Epithelial cell of prostate (primary cell): ENCODE measurements at places on chromosomes 7 and 10.

GRCh38 chr10:109183366-109183765, 739.9 kb downstream of the XPNPEP1 start:
- DNase-seq = no peak

GRCh38 chr7:36994456-36995112, 270.3 kb upstream of the AOAH start:
- no peak for DNase-seq

DNA sequence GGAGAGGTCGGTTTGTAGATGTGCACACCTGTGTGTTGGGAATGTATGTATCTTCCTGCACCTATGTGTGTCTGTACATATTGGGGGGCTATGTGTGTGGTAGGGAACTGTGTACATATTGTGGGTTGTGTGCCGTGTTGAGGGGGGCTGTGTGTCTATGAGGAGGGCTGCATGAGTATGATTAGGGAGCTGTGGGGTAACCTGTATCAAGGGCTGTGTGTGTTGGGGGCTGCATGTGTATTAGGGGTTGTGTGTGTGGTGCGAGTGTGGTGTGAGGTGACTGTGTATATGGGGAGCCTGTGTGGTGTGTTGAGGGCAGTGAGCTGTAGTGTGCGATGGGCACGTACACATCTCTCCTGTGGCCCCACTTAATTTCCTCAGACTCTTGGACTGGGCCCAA, 22.2 kb upstream of the PAX2 start:
- DNase-seq = no peak

- DNase-seq = no peak
Measured at GRCh38 chr10:27746397-27747095, 927 bp upstream of the MKX start.

DNA sequence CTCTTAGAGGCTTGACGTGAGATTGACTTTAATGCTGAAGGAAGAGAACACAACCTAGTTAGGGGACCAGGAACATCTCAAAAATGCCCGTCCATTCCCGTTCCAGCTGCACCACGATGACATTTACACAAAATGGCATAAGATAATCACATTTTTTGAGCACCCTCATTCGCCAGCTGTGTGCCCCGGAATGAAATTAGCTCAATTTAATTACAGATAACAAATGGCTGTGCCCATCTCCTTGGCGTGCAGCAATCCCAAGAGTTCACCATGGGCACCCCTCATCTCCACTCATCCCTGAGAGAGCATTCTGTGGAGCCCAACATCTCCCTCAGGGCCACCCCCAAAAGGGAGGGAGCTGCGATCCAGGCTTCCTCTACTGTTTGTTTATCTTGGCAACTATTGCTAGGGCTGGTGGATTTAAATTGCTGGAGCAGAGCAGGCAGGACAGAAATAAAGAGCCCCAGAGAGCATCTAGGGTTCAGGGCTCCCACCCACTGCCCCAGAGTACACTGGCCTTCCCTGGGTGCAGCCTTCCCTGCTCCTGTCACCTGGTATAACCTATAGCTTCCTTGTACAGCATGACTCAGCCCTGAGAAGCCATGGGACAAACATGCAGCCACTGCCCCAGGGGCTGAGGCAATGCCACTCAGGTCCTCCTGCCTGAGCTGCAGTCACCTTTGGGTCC, 263.5 kb downstream of the ZEB1 start:
- no peak for DNase-seq

GRCh38 chr7:74083928-74084721, 521 bp downstream of the LIMK1 start:
- DNase-seq = no peak

DNA sequence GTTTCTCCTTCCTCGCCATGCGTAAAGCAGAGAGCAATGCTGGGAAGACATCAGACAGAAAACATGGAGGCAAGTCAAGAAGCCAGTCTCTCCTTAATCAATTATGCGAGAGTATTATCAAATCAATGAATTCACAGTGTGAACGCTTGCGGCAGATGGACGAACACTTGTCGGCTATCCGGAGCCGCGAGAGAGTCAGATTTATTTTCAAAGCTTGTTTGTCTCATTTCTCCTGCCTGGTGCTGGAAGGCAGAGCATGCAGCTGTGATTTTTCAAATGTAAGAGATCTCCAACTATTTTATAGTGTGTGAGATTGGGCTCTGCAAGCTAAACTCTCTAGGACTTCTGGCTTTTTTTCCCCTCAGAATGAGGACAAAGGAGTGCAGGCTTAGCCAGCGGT, 252.3 kb downstream of the SNX10 start:
- DNase-seq = no peak

DNA sequence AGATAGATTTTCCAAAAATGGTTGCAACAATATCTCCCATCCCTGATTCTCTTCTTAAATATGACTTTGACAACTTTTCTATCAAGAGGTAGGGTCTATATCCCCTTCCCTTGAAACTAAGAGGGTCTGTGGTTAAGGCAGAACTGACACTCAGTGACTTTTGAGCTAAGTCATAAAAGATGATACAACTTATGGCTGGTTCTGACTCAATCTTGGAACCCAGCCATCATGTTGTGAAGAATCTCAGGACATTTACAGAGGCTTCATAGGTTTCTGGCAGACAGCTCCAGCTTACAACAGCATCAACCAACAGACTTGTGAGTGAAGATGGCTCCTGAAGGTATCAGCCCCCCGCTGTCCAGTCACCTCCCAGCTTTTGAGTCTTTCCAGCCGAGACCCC, 203.5 kb downstream of the RNLS start:
- DNase-seq = no peak

GRCh38 chr7:128235471-128235870, 5.6 kb upstream of the LEP start:
- DNase-seq = no peak

DNA sequence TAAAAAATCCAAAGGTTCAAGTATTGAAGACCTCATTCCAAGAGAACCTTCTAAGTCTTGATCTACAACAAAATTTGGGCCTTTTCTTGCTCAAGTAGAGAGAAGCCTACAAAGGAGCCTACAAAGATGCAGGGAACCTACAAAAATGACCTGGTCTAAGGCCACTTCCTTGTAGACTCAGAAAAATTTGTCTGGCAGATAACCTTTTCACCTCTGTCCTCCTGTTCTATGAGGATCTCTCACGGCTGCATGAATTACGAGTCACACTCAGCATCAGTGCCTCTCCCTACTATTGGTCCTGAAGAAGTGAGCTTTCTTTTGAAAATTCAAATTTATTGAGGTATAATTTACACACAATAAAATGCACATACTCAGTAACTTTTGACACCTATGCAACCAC, 29.3 kb downstream of the CCNJ start:
- no peak for DNase-seq

- DNase-seq = peak; percentile 60
Measured at GRCh38 chr10:13717936-13718772, 131.4 kb downstream of the PRPF18 start.

DNA sequence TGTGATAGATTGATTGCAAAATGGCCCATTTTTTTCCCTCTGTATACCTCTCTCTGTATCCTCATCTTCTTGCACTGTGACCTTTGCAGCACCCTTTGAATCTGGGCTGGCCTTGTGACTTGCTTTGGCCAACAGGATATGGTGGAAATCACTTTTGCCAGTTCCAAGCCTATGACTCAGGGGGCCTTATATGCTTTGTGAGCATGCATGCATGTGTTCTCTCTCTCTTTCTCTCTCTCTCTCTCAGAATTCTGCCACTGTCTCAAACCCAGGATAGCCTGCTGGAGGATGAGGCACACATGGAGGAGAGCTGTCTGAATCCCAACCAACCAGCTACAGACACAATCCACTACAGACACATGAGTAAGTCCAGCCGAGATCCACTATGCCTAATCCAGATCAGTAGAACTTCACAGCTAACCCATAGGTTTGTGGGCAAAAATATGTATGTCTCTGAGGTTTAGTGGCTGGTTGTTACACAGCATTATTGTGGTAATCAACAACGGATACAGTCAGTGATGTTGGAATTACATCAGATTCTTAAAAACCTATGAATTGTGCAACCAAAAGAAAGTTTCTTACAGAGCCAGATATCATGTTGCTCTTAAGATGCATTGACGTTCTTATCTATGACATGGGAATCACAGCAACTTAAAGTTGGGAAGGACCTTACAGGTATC, 41.8 kb upstream of the ABCB4 start:
- no peak for DNase-seq

- DNase-seq = no peak
Measured at GRCh38 chr7:25812086-25812850, 339.7 kb upstream of the NFE2L3 start.

GRCh38 chr10:79090134-79090803, 21.5 kb downstream of the ZMIZ1 start:
- no peak for DNase-seq

- DNase-seq = no peak
Measured at GRCh38 chr10:96288151-96288621, 16.0 kb upstream of the DNTT start.

- DNase-seq = no peak
Measured at GRCh38 chr10:14753441-14753840, 21.3 kb downstream of the FAM107B start.

DNA sequence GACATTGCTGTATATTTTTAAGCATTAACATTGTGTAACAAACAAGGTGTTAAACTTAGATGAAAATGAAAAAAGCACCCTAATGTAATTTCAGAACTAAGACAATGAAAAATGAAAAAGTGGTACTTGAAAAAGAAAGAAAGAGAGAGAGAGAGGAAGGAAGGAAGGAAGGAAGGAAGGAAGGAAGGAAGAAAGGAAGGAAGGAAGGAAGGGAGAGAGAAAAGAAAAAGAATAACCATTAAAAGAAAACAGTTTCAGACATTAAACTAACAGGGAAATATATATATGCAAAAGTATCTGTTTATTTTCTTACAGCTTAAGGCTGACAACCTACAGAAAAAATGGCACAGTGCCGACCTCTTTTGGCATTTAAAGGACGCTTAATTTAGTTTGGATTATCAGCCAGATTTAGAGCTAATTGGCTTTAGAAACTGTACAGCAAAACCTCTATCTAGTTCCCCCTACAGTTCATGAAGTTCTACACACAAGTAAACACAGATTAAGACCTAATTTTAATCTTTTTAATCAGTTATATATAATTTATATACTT, 13.8 kb downstream of the MTERF1 start:
- DNase-seq = no peak

DNA sequence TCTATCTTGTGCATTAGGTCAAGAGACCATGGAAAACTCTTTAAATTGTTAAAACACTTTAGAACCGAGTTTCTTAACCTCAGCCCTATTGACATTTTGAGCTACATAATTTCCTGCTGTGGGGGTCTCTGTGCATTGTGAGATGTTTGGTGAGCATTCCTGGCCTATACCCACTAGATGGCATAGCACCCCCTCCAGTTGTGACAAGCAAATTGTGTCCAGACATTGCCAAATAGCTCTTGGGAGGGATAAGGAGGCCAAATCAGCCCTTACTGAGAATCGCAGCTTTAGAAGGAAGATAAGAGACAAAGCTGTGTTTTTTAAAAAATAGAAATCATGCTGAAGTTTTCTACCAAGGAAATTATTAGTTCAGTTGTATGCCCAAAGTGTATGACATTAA, 1158.5 kb upstream of the C7orf33 start:
- DNase-seq = no peak

DNA sequence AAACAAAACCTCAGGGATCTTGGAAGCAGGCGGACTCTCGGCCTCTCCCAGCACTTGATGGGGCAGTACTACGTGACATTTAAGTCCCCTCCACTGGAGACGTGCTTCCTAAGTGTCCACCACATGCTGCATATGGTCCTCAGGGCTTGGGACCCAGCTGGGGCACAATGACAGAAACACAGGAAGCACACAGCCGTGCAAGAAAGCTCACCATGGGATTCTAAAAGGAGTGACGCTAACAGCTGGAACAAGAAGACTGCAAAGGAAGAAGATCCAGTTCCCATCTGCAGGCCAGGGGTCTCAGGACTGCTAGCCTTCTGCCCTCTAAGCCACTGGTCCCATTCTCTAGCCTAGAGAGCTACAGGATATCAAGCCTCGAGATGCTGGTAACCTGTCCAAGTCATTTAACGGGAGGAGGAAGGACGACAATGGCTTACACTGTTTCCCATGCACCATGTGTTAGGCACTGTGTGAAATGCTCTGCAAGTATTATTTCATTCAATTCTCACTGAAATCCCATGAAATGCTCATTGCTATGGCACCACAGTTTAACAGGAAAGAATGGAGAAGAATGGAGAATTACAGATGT, 61.1 kb downstream of the KCNMA1 start:
- DNase-seq = no peak

DNA sequence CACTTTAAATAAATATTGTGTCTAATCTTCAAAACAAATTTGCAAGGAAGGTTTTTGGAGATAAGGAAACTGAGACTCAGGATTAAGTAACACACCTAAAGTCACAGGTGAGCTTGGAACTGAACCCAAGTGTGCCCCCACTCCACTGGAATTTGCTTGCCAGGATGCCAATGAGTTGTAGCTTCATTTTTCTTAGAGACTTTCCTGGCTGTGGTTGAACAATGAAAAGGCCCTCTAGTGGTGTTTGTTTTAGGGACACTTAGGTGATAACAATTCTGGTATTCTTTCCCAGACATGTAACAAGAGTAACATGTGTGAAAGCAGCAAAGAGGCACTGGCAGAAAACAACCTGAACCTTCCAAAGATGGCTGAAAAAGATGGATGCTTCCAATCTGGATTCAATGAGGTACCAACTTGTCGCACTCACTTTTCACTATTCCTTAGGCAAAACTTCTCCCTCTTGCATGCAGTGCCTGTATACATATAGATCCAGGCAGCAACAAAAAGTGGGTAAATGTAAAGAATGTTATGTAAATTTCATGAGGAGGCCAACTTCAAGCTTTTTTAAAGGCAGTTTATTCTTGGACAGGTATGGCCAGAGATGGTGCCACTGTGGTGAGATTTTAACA, 1.5 kb downstream of the IL6 start:
- DNase-seq = no peak

DNA sequence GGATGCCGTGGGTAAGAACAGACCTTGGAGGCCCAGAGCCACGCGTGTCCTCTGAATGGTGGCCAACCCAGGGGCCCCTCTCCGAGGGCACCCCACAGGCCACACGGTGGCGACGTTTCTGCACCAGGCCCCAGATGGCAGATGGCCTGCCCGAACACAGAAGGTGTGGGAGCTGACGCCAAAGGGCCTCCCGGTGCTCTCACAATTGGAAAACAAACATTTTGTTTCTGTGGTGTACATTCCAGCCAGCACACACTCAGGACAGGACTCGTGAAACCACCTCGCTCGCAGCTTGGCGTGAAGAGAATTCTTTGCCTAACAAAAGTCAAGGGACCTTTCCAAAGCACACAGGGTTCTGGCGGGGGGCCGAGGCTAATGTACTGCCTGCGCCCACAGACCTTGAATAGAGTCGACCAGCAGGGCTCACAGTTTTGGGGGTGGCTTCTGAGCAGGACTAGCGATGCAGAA, 112.1 kb downstream of the FAM53B start:
- DNase-seq = no peak

GRCh38 chr10:131077031-131077430, 234.5 kb downstream of the TCERG1L start:
- no peak for DNase-seq

GRCh38 chr7:18125476-18125875, 97.8 kb upstream of the PRPS1L1 start:
- DNase-seq = no peak

GRCh38 chr7:47248797-47249196, 333.1 kb downstream of the TNS3 start:
- no peak for DNase-seq
